ENCODE measurements at places on chromosomes 1 and 21.

GRCh38 chr21:45470773-45471524, 66.0 kb downstream of the COL18A1 start:
- DNase-seq: no peak

DNA sequence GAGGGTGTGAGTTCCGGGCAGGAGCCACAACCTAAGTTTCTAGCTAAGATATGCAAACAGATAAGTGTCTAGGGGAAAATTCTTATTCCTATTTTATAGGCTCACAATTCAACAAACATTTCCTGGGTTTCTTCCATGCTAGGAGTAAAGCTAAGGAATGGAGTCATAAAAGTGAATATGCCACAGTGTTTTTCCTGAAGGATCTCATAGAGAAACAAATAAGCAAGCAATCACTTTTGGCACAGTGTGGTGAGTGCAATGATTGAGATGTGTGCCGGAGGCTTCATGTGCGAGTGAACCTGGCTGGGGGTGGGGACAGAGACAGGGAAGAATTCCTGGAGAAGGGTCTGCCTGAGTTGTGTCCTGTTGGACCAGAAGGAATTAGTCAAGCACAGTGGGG, 147.4 kb downstream of the TENT5C start:
- no peak for DNase-seq

DNA sequence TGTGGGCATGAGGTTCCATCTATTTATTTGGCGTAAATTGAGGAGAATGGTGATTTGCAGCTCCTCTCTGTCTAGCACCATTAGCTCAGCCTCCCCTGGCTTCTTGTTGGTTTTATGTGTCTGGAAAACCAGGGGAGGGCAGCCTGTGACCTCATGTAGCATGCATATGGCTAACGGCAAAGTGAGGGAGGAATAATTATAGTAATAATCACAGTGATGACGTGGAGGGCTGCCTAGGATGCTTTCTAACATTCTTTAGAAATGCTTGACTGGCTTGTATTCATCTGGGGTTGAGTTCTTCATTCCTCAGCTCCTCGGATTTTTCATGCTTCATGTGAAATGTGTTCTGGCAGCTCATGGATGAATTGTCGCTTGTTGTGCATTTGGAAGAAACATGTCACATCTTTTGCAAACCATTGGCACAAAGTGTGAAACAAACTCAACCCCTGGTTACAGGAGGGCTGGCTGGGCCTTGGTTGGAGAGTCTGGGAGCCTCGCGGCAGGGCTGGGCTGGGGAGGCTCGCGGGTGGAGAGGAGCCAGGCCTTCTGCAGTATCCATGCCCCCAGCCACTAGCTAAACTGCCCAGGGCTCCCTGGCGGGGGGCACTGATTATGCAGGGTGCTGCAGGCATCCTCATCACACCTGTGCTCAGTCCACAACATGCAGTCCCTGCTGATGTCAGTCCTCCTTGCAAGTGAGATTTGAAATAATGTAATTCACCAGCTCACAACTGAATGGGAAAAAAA, 149.6 kb downstream of the DISC1 start:
- no peak for DNase-seq

DNA sequence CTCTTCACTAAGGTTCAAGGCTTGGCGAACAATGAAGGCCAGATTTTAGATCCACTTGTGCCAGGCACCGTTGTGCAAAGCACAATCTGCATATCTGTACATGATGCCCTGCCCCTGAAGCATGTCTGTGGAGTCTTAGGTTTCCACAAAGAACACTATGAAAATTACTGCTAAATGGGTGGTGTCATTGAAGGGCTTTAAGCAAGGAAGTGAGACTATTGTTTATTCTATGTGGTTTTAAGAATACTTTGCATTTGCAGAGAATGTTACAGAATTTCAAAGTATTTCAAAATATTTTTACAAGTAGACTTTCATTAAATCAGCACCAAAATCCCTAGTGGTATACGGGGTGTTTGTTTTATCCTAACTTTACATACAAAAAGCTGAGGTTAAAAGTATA, 8.8 kb downstream of the TSEN15 start:
- DNase-seq: no peak

GRCh38 chr1:241837901-241838300, 10.1 kb upstream of the EXO1 start:
- no peak for DNase-seq

DNA sequence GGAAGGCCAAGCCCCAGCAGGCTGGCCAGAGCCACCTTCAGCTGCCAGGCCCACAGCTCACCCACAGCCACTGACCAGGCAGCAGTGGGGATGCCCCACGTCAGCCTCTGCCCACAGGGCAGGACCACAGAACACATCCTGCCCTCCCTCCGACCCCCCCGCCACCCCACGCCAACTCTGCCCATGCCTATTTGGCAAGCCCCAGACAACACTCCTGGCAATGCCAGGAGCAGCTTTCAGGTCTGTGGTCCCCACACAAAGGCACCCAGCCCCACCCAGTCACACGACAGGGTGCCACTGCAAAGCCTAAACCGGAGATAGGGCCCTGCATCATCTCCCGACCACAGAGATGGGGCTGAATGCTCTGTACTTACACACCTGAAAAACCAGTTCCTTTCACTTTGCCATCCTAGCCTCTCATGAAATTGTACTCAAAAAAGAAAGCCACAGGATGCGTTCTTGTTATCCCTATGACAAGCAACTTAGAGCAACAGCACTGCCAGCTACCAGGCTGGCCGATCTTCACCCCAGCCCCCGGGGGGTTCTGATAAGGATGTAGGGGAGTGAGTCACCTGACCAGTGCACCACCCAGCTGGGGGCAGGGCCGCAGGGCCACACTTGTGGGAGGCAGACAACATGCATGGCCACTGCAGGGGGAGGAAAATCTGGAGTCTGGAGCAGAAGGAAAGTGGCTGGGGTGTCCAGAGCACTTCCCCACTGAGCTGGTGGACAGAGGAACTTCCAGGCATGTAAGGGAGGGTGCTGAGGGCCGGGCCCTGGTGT, 36.2 kb downstream of the UBE2G2 start:
- peak; percentile 9 for DNase-seq

- no peak for DNase-seq
Observed at GRCh38 chr1:87436534-87436933, 107.9 kb downstream of the LMO4 start.

- DNase-seq: no peak
Observed at GRCh38 chr1:9442278-9442846, 96.9 kb upstream of the SLC25A33 start.

DNA sequence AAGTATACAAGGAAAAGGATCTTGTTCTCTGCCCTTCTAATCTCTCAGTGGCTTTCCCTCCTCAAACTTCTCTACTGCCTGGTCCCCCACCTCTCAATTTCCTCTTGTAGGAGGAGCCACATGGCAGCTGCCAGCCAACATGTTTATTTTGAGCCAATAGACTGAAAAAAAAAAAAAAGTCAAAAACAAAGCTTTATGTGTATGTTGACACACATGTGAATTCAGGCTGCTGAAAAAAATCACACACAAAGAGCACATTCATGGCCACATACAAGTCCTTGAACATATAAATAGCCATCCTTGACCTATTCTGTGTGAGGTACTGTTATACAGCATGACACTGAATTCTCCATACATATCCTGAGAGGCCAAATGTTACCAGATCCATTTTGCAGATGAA, 3.7 kb downstream of the PTPN14 start:
- no peak for DNase-seq

DNA sequence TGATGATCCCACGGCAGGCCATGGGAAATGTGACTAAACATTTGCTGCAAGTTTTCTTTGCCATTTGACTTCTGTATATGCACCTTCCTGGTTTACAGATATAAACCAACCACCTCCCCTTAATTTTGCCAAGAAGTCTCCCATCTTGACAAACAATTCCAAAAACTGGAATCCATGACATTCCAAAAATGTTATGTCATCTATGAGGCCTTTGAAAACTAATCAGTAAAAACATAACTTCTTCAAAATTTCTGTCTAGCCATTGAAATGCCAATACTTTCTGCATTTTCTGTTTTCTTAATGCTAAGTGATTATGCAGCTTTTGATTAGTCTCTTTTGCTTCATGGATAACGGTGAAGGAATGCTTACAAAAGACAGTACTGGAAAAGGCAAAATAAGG, 84.1 kb downstream of the LYST start:
- no peak for DNase-seq

- no peak for DNase-seq
Observed at GRCh38 chr1:59107916-59108315, 189.0 kb upstream of the FGGY start.

DNA sequence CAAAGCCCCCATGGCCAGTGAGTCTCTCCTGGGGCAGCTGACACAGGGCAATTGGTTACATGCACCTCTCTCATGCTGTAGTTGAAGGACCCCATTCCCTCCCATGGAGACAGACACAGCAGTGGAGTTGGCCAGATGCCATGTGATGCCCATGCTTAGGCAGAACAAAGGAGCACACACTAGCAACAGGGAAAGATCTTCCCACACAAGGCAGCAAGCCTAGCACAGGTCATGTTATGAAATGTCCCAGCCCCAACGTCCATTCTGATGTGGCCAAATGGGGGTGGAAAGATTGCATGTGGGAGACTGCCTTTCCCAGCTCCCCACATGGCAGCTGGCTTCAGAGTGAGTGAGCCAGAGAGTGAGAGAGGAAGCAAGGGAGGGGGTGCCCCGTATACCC, 34.5 kb downstream of the AADACL4 start:
- no peak for DNase-seq

DNA sequence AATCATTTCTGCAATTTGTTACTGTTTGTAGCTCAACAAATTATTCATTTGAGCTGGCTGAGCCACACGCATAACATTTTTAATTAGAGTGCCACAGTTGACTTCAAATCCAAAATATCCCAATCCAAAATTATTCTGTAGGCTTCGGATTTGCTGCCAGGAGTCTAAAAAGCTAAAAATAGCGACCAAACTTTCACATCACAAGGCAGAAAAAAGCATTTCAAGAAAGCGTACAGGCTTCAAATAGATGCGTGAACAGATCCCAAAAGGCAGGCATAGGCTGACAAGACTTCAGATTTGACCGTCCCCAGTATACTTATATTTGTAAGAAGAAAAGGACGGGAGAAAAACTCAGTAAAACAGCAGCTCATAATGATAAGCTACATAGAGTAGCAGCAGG, 24.3 kb upstream of the TIAM1 start:
- DNase-seq: no peak

- no peak for DNase-seq
Observed at GRCh38 chr21:26800970-26801431, 44.2 kb downstream of the ADAMTS1 start.

GRCh38 chr21:18204931-18205330, 39.7 kb upstream of the CHODL start:
- no peak for DNase-seq

DNA sequence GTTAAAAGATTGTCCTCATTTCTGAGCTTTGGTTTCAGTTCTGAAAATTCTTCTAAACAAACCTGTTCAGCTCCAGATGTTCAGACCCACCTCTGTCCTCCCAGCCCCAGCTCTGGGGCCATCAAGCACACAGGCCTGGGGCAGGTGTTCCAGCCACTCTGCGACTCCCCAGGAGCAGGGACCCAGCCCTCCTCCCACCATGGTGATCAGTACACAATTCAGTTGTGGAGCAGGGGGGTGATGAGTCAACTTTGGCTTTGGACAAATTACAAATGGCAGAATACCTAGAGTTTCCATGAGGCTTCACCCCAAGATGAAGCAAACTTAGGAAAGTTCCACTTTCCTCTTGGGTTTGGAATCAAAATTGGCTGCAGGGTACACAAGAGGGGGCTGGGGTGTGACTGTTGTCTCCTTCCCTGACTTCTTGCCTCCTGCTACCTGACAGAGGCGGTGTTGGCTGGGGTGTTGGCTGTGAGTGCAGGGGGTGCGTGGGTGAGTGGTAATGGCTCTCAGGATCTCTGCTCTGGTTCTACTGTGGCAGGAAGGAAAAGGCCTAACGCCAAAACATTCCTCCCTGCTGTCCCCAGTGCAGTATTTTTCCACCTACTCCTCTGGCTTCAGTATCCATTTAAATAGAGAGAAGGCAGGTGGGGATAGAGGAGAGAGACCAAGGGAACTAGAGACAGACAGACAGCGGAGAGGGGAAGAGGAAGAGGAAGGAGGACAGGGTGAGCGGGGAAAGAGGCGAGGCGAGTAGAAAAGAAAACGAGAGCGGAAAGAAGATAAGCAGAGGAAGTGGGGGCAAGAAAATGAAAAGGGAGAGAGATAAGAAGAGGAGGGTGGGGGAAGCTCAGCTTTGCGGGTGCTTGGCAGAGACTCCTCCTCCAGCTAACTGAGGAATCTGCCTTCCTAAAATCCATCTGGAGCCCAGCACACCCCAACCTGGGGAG, 20.6 kb upstream of the LRRN2 start:
- no peak for DNase-seq

- DNase-seq: no peak
Observed at GRCh38 chr1:75632350-75632949, 21.5 kb upstream of the SLC44A5 start.

DNA sequence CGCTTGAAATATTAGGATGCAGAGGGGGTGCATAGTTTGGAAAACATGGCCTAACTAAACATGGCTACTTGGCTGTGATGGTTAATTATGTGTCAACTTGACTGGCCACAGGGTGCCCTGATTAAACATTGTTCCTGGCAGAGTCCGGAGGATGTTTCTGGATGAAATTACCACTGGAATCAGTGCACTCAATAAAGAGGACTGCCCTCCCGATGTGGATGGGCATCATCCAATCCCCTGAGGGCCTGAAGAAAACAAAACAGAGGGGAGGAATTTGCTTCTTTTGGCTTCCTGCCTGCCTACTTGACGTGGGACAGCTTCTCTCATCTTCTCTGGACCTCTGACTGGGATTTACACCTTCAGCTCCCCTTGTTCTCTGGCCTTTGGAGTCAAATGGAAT, 79.1 kb upstream of the KCNE2 start:
- DNase-seq: no peak
